ENCODE measurements at places on chromosomes 2 and 18.

DNA sequence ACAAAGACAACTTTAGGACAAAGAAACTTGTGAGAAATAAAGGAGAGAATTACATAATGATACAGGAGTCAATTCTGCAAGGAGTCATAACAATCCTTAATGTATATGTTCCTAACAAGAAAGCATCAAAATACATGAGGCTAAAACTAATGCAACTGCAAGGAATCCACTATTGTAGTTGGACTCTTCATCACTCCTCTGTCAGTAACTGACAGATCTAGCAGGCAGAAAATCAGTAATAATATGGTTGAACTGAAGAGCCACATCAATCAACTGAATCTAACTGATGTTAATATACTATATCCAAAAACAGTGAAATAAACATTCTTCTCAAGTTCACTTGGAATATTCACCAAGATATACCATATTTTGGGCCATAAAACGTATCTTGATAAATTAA is 1806.4 kb upstream of the CELF4 start:
- no peak for DNase-seq

DNA sequence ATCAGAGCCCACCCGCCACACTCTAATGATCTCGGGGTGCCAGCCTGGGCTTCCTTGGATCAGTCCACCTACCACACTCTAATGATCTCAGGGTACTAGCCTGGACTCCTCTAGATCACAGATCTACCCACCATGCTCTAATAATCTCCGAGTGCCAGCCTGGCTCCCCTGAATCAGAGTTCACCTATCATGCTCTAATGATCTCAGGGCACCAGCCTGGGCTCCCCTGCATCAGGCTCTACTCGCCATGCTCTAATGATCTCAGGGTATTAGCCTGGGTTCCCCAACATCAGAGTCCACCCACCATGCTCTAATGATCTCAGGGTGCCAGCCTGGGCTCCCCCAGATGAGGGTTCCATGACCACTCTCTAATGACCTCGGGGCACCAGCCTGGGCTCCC is 48.1 kb downstream of the EIPR1 start:
- no peak for DNase-seq

GRCh38 chr2:129720360-129720759 is 259.1 kb upstream of the RAB6C start:
- no peak for DNase-seq

GRCh38 chr2:121489911-121490583 is 40.6 kb upstream of the RNU4ATAC start:
- no peak for DNase-seq

DNA sequence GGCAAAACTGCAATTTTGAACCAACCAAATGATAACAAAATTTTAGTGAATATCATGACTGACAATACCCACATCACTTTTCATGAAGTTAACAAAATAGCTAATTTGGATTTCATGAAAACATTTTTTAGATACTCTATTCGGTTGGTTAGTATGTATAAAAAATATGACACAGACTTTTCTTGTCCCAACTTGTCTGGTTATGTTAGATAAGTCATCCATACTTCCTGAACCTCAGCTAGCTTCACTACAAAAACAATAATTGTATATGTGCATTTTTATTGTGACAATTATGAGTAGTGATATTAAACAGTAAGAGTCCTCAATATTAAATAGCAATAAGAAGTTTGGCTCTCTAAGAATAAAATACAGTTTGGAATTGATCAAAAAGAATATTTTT is 408.1 kb upstream of the DSEL start:
- DNase-seq = no peak

GRCh38 chr2:237269138-237269875 is 144.7 kb downstream of the COL6A3 start:
- DNase-seq = no peak

- DNase-seq = peak; percentile 58
Measured at GRCh38 chr2:38875576-38876367, at the start of the genes DHX57 and MORN2. Gene DHX57 (minus strand): TSS chr2:38875934. CDS start chr2:38868405, 7,529 bp downstream. Gene MORN2 (plus strand): TSS chr2:38875976.

DNA sequence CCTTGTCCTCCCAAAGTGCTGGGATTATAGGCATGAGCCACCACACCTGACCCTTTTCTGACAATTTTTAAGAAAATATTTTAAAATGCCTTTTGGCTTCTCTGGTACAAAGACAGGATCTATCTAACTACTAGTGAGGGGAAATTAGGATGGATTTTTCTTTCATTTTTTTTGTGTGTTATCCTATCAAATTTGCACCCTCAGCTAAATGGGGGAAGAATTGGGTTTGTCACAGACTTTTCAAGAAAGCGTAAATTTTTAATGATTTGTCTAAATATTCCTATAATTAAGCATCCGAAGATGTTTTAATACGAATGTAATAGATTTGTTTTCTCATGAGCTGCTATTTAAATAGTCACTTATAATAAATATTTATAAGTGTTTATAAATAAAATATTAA is 340.0 kb upstream of the ETAA1 start:
- no peak for DNase-seq

- DNase-seq = no peak
Measured at GRCh38 chr2:233048569-233049193, 11.5 kb upstream of the INPP5D start.

DNA sequence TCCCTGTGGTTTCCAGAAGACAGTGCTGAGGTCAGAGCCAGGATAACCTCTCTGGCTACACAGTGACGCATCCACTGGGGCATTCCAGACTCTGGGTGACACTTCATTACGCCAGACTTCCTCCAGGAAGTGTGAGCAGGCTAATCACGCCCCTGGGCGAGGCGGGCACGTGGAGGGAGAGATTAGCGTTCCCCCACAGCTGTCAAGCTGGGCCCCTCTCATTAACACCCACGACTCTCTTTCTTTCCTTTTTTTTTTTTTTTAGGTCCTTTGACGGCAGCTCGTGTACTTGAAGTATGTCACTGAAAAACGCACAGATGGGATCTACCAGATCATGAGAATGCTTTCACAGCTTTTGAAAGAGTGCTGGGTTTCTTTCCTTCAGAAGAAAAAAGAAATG is 274.6 kb downstream of the AFF3 start:
- DNase-seq = no peak

GRCh38 chr2:144020047-144020446 is 499.9 kb downstream of the ZEB2 start:
- no peak for DNase-seq

GRCh38 chr2:205024822-205025518 is 479.7 kb downstream of the PARD3B start:
- no peak for DNase-seq

- no peak for DNase-seq
Measured at GRCh38 chr18:22409445-22409844, 8.3 kb downstream of the CTAGE1 start.

DNA sequence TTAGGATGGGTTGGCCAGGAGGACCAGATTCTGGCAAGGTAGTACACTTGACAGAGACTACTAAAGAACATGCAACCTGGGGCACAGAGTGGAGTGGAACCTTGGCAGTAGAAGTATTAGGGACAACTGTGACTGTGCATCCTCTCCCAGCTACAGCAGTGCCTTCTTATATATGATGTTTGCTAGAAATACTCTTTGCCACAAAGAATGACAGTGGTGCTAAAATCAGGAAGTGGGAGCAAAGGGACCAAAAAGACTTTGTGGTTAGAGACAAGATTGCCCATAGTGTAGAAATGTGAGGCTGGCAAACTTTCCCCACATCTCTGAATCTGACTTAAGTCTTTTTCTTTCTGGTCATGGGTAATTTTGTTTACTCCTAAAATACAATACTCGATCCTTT is 9.4 kb upstream of the SLC38A11 start:
- DNase-seq = no peak

- no peak for DNase-seq
Measured at GRCh38 chr2:19488009-19488691, 129.7 kb upstream of the OSR1 start.

- no peak for DNase-seq
Measured at GRCh38 chr2:17043173-17043572, 377.5 kb upstream of the CYRIA start.

DNA sequence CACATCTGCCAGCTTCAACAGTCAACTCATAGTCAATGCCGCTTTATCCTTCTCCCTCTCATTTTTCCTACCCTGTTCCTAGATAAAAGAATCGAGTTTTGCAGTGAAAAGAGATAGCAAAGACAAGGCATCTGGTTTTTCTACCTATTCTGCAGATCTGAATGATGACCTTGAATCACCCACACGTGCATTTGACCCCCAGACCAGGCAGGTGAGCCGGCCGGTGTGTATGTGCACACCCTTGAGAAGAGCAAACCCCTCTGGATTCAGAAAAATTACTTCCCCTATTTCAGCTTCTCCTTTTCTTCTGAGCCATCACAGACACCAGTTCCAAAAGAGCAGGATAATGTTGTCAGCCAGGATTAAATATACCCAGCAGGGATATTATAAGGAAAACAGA is 115.6 kb upstream of the ST6GAL2 start:
- no peak for DNase-seq

DNA sequence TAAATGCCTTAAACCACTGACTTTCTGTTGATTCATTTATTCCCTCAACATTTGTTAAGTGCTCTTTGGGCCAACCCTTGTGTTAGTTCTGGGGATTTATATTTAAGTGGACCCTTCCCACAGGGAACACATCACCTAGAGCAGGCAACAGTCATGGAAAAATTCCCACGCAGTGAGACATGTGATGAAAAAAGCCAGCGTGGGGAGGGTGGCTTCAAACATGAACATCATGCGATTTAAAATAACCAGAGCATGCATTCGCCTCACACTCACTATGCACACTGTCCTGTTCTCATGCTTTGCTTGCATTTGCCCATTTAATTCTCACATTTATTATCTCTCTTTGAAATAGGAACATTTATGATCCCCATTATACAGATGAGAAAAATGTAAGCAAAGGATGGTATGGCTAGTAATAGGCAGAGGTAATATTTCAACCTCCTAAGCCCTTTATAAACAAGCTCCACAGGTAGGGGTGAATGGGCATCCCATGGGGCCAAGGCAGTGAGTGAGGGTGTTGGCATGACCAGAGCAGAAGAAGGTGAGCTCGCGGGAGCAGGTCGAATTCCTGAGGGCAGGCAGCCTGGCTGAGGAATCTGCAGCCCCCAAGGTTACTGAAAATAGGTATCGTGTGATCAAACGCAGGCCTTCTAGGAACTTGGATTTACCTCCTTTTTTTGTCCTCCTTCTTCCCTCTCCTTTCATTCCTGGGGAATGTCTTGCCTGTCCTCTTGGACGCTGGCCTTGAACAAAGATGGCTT is 297.8 kb downstream of the MYCN start:
- no peak for DNase-seq

DNA sequence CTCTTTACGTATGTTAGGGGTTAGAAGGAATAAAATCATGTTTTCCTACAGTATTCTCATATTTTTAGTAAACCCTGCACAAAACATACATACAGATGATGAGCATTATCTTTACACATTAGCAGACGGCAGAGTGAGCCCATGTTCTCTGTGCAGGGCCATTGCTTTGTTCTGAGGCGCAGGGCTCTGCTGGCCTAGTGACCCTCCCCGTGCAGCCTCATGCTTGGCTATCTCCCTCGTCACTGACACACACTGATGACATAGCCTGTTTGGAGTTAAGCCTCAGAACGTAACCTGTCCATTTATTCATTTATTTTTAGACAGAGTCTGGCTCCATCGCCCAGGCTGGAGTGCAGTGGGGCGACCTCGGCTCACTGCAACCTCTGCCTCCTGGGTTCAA is 115.9 kb upstream of the FOSL2 start:
- no peak for DNase-seq

DNA sequence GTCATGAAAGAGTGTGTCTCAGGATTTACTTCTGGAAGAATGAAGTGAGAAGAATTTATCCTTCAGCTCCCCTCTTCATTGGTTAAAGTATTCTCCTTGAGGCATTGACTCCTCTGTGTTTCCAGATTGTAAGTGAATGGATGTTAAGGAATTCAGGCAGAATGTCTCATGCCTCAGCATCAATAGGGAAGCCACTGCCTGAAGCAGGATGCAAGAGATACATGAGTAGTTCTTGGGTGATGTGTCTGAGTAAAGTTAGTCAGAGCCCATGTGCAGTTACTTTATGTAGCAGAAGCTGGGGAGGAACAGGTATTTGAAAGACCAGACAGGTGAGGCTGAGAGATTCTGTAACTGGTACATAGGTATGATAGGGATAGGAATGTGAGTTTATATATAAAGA is 34.0 kb upstream of the TMEFF2 start:
- no peak for DNase-seq

GRCh38 chr2:216469661-216470060 is 29.0 kb upstream of the RPL37A start:
- no peak for DNase-seq

GRCh38 chr2:133044556-133044955 is 374.6 kb upstream of the LYPD1 start:
- no peak for DNase-seq

Measured in progenitor cell of endocrine pancreas (in vitro differentiated cells).